Type B pancreatic cell (in vitro differentiated cells): ENCODE measurements at places on chromosomes 3 and 15.

- no peak for DNase-seq
These were observed 38.2 kb downstream of the PCSK6 start for GRCh38 chr15:101451266-101451799.

DNA sequence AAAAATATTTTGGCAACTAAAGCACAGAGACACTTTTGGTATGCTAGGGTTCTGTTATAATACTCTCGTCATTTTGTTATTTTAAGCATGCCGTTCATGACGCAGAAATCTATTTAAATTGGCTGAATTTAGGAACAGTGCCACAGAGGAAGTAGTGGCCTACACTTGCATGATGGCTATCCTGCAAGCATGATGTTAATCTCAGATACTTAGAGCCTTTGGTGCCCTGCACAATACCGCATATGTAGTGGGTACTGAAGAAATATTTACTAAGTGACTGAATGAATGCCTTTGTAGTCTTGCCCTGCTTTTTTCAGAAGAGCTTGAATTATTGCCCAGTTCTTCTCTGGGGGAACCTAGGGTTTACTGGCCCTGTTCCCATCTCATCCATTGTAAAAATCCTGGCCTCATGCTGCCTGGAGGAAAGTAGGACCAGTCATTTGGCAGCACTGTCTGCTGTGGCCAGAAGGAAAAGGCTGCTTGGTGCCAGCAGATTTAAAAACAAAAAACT lies 79.0 kb downstream of the SERPINI1 start:
- no peak for DNase-seq

- DNase-seq = no peak
These were observed 363.6 kb upstream of the GOLIM4 start for GRCh38 chr3:168459226-168459784.

- peak; percentile 72 for DNase-seq
These were observed 40.1 kb upstream of the TAFA4 start for GRCh38 chr3:68972358-68972979.

DNA sequence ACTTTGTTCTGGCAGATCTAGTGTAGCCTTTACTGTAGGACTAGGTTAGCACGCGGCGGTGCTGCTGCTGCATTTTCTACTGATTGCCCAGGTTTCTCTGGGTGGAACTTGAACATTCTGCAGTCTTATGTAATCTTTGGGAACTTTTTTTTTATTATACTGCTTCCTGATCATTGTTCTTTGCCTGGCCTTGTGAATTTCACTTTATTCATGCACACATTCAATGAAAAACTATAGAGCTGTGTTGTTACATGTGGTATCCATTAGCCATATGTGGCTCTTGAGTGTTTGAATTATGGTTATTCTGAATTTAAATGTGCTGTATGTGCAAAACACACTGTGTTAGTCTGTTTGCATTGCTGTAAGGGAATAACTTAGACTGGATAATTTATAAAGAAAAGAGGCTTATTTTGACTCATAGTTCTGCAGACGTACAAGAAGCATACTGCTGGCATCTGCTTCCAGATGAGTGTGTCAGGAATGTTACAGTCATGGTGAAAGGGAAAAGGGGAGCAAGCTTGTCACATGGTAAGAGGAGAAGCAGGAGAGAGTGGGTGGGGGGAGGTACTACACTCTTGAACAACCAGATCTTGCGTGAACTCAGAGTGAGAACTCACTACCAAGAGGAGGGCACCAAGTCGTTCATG lies 26.5 kb downstream of the MEF2A start:
- DNase-seq = no peak

GRCh38 chr15:90099868-90100831 lies 2.1 kb downstream of the IDH2 start:
- no peak for DNase-seq

GRCh38 chr3:57731311-57731710 lies 24.8 kb upstream of the SLMAP start:
- no peak for DNase-seq

- DNase-seq = no peak
These were observed 714 bp downstream of the ECT2 start for GRCh38 chr3:172751175-172751704.
